Kidney tubule cell (primary cell): ENCODE measurements at places on chromosomes 7 and 10.

DNA sequence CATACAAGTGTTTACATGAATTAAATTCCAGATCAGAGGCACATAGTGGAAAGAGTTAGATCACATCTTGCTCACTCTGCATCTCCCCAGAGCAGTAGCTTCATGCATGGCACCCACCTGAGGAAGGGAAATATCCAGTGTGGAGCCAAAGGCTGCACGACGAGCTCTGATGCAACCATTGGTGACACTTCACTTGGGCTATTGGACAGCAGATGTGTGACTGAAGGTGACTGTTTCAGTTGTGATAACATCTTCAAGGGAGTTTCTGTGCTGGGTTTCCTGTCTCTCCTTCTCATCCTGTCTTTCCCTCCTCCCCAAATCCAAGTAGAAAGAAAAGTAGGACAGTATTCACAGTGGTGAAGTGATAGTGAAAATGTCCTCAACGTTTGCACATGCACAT is 115.0 kb downstream of the TAF3 start:
- peak; percentile 10 for DNase-seq

- DNase-seq, result no peak
Observed at GRCh38 chr7:155218276-155219153, 79.2 kb upstream of the INSIG1 start.

DNA sequence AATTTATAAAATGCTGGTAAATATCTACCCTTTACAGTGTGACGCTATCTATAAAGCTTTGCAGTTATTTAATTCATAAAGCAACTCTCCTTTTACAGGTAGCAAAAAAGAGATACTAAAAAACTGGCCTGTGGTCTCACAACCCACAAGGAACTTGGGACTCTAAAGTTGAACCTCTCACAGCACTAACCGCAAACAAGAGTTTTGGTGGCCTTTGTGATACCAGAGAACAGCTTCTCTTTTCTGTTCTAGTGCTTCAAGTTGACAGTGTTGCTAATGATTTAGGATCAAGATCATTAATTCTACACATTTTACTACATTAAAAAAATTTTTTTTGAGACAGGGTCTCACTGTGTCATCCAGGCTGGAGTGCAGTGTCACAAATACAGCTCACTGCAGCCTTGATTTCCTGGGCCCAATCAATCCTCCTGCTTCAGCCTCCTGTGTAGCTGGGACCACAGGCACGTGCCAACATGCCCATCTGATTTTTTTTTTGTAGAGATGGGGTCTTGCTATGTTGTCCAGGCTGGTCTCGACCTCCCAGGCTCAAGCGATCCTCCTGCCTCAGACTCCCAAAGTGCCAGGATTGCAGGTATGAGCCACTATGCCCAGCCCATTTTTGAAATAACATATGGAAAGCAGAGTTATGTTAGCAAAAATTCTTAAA is 56.0 kb upstream of the ST8SIA6 start:
- DNase-seq, result no peak

GRCh38 chr10:35834877-35835494 is 192.9 kb upstream of the FZD8 start:
- peak; percentile 36 for DNase-seq

DNA sequence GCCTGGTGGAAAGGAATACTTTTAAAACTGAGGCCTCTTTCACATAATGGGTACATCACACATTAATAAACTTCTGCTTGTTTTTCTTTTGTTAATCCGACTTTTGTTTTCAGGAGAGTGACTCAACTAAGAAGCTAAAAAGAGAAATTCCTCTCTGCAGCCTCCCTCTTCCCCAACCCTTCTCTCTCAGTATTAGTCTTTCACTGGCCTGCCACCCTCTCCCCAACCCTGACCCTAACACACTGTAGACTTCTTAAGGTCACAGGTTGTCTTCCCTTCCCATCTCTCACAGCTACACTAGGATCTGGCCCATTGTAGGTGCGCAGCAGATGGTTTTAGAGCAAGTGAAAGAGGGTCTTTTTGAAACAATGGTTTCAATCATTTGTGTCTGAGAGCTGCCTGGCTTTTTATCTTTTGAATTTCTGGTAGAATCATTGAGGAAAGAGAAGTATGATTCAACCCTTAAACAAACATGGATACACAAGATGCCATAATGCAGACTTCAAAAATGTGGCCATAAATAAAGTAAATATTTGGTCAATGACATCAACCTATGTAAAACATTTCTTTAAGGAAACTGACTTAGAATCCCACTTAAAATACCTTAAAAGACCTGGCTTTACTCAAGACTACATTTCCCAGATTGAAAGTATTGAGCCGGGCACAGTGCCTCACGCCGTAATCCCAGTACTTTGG is 17.9 kb upstream of the FFAR4 start:
- DNase-seq, result peak; percentile 27

DNA sequence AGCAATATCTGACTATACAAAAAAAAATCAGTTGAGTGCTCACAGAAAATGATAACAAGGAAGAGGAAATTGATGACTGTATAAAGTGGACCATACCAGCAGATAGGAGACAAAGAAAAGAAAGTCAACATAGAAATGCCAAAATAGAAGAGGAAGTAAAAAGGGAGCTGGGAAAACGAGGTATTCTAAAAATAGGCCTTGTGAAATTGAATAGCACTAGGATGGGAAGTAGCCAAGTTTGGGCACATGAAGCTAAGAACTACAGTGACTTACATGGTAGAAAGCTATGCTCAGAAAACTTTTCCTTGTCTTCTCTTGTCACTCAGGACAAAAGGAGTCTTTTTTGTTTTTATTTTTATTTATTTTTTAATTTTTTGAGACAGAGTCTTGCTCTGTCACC is 76.2 kb upstream of the APBB1IP start:
- peak; percentile 26 for DNase-seq

- peak; percentile 10 for DNase-seq
Observed at GRCh38 chr7:106870983-106871410, 5.9 kb downstream of the PIK3CG start.

DNA sequence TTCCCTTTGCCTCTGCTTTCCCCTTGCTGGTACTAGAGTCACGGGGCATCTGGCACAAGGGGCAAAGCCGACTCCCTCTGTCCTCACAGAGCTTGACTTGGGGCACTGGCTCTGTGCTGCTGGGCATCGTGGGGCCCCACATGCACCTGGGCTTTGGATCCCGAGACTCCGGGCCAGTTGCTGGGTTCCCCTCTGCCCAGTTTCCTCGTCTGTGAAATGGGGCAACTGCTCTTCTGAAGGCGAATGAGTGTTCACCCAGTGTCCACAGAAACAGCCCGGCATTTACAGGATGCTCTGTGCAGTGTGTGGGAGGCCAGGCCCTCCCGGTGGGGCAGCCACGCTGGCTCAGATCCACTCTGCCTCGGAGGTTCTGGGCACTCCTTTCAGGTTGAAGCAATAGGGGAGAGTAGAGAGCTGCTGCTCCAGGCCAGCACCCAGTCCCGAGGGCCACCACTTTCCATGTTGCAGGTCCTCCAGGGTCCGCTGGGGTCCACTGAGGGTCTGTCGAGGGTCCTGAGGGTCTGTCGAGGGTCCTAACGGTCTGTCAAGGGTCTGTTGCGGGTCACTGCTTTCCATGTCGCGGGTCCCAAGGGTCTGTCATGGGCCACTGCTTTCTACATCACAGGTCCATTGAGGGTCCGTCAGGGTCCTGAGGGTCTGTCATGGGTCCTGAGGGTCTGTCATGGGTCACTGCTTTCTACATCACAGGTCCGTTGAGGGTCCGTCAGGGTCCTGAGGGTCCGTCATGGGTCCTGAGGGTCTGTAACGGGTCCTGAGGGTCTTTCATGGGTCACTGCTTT is 103.6 kb downstream of the VIPR2 start:
- no peak for DNase-seq

DNA sequence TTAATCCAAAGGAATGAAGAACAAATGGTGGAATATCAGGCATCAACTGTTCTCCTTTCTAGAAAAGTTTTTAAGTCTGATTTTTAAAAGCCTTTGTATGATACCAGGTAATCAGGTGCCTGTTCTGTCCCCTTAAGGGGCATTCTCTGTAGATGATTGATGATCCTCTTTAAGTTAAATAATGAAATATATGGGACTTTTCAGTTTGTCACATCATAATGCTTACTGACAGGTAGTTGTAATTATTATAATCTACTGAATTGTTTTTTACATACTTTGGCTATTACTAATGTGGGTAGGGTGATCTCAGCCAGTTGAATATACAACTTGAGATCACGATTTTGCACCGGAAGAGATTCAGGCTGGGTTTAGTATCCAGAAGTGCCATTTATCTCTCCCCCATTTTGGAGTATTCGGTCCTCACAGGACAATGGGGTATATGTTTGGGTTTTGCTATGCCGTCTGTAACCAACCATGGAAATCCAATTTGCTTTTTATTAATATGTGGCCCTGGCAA is 330.2 kb downstream of the BICC1 start:
- DNase-seq, result no peak

GRCh38 chr10:130761788-130762301 is 549.7 kb downstream of the TCERG1L start:
- no peak for DNase-seq

DNA sequence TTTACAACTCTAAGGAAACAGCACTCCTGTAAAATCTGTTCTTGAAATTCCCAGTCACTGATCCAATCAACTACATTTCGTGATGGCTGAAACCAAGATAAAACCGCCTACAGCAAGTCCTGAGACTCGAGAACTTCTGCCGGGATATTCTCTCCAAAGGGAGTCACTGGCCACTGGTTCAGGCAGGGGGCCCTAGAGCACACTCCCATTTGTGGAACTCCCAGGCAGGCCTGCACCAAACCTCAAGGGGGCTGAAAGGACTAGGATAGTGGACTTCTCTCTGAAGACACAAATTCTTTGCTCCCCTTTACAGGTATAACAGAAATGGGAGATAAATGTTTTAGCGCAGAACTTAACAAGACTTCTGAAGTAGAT is 16.3 kb downstream of the CYTH3 start:
- no peak for DNase-seq

GRCh38 chr7:158016180-158017097 is 571.2 kb downstream of the PTPRN2 start:
- peak; percentile 6 for DNase-seq

GRCh38 chr7:70091362-70091761 is 493.1 kb downstream of the AUTS2 start:
- no peak for DNase-seq
